ENCODE measurements at places on chromosomes 5 and 9. TPM values are rescaled to one million over a fixed set of nuclear protein-coding genes. Genes with fewer than 3 reads are reported as not detected.

MEGF10 gene
- total RNA-seq: 24.5 TPM

IFNA5 gene
- total RNA-seq: not detected

PCAT7 gene
- total RNA-seq: 7.4 TPM

GCNT4 gene
- total RNA-seq: 0.71 TPM

SLC36A3 gene
- not detected for total RNA-seq

RAB3C gene
- 13.3 TPM for total RNA-seq

LCN10 gene
- total RNA-seq: 2.4 TPM

HNRNPAB gene
- 414 TPM for total RNA-seq

ENTREP1 gene
- total RNA-seq: 21.1 TPM

ADRA1B gene
- 0.16 TPM for total RNA-seq

NOL8 gene
- 32.2 TPM for total RNA-seq

INSYN2B gene
- not detected for total RNA-seq

AK8 gene
- total RNA-seq: 0.50 TPM

PDZD2 gene
- total RNA-seq: 7.5 TPM

TMC1 gene
- 0.31 TPM for total RNA-seq

MAP1B gene
- 65.7 TPM for total RNA-seq

TMOD1 gene
- total RNA-seq: 1.0 TPM

DOK3 gene
- total RNA-seq: 9.0 TPM

ACTBL2 gene
- not detected for total RNA-seq

CREBRF gene
- 5.7 TPM for total RNA-seq

NR4A3 gene
- total RNA-seq: 0.46 TPM

ADGRD2 gene
- total RNA-seq: 1.6 TPM

HMGCR gene
- total RNA-seq: 145 TPM

KIF12 gene
- total RNA-seq: 3.0 TPM

SHISAL2B gene
- 11.1 TPM for total RNA-seq

ZNF454 gene
- total RNA-seq: 4.3 TPM

ANKRD20A1 gene
- 0.27 TPM for total RNA-seq

PCDHB5 gene
- total RNA-seq: 8.5 TPM

PCDHA6 gene
- 2.4 TPM for total RNA-seq

GAS1 gene
- total RNA-seq: 5.0 TPM

LCN6 gene
- total RNA-seq: not detected

PCDH12 gene
- total RNA-seq: not detected

PRLR gene
- 1.9 TPM for total RNA-seq

ADAMTS2 gene
- total RNA-seq: 9.0 TPM

TOR2A gene
- 16.6 TPM for total RNA-seq

HEMGN gene
- 0.11 TPM for total RNA-seq

ASPN gene
- not detected for total RNA-seq

REEP2 gene
- 51.1 TPM for total RNA-seq

SLC34A3 gene
- 0.13 TPM for total RNA-seq

ZDHHC11B gene
- total RNA-seq: 3.1 TPM

PCDHAC1 gene
- 8.2 TPM for total RNA-seq

PBX3 gene
- total RNA-seq: 53.3 TPM

WDR38 gene
- not detected for total RNA-seq

PAIP2 gene
- total RNA-seq: 126 TPM

FBLL1 gene
- 5.3 TPM for total RNA-seq

IL4 gene
- not detected for total RNA-seq

CAMK2A gene
- total RNA-seq: 0.14 TPM
